ENCODE measurements at places on chromosomes 13 and 19.
A peak's percentile ranks its signal among the peaks of the same experiment; 100 is the strongest.

DNA sequence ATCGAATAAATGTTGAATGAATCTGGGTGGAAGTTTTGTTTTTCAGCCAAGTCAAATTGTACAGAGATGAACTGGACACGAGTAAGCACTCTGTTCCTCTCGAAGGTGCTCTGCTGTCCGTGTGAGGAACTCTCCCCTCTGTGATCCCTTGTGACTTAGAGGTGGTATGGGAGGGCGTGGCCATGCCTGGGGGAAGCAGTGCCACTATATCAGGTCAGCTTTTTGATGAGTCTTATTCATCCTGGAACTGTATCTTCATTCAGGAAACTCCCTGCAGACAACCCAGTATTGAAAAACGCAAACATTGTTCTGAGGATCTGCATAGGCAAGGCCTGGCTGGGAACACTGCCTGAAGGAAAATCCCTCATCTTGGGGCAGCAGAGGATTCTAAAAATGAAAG lies 45.7 kb upstream of the FLT1 start:
- no peak for DNase-seq

DNA sequence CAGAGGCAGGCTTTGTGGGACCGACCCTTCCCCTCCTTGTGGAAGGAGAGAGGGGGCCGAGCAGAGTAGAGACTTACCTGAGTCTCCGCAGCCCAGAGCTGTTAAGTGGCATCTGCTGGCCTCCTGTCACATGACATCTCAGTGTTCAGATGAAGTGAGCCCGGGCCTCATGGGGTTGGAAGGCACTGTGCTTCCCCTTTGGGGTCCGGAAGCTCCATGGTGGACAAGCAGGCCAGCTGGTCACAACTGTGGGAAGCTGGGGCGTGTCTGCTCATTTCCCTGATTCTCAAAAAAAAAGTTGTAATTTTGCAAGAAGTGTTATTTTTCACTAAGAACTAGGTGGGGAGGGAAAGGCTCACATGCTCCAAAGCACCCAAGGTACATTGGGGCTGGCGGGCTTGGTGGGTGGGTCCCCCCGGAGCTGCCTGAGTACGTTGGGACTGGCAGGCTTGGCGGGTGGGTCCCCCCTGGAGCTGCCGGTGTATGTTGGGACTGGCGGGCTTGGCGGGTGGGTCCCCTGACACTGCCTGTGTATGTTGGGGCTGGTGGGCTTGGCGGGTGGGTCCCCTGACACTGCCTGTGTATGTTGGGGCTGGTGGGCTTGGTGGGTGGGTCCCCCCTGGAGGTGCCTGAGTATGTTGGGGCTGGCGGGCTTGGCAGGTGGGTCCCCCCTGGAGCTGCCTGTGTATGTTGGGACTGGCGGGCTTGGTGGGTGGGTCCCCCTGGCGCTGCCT lies 18.2 kb upstream of the DCUN1D2 start:
- no peak for DNase-seq

DNA sequence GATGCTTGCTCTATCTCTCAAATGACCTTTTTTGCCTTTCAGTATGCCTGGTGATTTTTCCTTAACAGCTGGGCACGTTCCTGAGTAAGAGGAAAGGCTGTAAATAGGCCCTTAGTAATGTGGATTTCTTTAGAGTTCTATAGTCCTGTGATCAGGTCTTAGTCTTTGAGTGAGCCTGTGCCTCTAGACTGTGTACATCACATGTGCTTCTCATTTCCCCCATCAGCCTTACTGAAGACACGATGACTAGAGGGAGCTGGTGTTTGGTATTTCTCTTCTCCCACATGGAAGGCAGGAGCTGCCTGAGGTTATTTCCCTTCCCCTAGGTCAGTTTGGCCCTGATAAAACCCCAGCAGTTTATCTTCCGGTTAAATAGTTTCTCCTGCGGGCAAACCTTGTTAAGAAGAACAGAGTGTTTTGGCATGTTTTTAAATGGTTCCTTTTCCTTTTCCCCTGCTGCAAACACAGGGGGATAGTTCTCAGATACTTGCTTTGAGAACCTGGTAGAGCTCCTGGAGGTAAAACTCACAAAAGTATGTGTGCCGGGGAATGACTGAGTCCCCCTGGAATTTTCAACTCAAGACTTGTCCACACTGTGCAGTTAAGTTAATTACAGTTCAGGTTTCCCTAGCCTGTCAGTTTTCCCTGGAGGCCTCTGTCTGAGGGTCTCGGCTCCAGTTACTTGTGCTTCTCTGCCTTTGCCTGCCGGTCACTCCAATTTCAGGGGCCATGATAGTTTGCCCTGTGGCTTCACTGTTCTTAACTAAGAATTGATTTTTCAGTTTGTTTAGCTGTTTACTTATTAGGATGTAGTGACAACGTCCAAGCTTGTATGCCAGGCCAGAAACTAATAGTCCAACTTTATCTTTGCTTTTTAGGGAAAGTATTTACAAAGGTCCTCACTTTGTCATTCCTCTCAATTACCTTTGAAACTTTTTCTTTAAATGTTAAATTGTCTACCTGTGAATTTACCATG lies 94.4 kb downstream of the URI1 start:
- DNase-seq = no peak

DNA sequence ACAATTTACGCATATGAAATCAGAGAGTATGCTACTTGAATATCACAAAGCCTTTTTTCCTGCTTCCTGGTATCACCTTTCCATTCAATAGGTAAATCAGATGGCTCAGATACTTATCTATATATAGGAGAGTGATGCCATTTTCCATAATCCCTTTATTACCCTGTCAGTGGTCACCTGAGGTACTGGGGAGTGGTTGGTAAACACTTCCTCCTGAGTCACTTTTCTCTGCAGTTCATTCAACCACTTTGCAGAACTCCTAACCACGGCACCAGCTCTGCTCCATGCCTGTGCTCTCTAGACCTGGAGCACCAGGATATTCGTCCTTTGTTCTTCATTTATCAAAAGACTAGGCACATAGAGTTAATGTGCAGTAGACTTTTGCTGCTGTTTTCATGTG lies 748.5 kb upstream of the KLHL1 start:
- DNase-seq = no peak

DNA sequence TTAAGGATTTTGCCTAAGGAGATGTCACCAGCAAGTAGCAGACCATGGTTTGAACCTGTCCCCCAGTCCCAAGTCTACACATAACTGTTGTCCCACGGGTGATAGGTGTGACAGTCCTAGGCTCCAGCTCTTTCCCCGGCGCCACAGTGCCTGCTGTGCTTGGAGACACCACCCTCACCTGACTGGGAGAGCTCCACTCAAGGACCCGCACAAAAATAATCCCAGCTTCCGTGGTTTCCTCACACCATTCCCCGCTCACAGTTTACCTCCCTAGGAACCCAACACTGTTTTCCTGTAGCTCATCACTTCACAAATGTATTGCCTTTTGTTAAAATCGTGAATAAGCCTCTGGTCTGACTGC lies 19.8 kb upstream of the RASA3 start:
- DNase-seq = no peak

DNA sequence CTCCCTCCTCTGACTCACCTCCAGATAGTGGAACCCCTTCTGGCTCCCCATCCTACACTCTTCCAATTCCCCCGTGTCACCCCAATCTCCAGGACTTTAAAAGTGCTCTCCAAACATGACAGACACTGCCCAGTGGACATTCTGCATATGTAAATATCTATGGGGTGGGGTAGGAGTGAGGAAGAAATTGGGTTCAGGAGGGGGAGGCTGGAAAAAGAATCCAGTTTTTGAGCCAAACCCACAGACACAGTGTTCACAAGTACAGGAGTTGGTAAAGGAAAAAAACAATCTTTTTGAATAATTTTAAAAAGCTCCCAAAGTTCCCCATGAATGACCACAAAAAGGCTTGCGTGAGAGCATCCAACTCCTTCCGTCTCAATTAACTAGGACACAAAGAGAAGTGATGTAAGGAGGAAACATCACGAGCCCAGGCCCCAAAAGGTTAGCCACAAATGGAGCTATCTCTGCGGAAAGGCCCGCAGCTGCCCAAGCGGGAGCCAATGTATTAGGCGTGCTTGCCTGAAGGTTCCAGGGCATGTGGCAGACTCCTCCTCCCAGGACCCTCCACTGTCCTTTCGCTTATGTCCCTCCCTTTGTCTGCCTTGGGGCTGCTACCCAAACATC lies 18.0 kb downstream of the ZC3H4 start:
- DNase-seq = no peak

DNA sequence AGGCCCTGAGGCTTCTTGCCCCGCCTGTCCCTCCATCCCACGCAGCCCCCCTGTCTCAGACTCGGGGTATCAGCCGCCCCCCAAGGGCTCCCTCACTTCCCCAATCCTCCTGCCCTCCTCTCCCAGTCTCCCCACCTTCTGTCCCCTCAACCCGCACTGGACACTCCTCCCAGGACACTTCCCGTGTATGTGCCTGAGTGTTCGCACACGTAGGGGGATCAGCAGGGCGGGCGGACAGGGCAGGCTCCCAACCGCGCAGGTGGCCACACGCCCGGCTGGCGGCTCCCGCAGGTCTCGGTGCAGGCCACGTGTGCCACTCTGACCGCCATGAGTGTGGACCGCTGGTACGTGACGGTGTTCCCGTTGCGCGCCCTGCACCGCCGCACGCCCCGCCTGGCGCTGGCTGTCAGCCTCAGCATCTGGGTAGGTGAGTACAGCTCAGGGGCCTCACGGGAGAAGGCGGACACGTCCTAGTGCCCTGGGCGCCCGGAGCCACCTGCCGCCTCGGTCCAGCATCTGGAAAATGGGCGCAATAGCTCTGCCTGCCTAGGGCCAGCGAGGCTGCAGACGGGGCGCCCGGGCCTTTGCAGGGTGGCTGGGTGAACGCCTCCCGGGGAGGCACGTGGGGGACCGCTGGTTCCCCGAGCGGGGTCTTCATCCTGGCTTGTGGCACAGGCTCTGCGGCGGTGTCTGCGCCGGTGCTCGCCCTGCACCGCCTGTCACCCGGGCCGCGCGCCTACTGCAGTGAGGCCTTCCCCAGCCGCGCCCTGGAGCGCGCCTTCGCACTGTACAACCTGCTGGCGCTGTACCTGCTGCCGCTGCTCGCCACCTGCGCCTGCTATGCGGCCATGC lies 2.3 kb downstream of the KISS1R start:
- no peak for DNase-seq

GRCh38 chr13:99191336-99191899 lies 9.2 kb upstream of the UBAC2 start:
- DNase-seq = no peak

GRCh38 chr13:33016414-33017322 lies at the start of gene KL:
KL (plus strand) TSS chr13:33016423; CDS start chr13:33016441, 18 bp downstream.
- DNase-seq = no peak

DNA sequence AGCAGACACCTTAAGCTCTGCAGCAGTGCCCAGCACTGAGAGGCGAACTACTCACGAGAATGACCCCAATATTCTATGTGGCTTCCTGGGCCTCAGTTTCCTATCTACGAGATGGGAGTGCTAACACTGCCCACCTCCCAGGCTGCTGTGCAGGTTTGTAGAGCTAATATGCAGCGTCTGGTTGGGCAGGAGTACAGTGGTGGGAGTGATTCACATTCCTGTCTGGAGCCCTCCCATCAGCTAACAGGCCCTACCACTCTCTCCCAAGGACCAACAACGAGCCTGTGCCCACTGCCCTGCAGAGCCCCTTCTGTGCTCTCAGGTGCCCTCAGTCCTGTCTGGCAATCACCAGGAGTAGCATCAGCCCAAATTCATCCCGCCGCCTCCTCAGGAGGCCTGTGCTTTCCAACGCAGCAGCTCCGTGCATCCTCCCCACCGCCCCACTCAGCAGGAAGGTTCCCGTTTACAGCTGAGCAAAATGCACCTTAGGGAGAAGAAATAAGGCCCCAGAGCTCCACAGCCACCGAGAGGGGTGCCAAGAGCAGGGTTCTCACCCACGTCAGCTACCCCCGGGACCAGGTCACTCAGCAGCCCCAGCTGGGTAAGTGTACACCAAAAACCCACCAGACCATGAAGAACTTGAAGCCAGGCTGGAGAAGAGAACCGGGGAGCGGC lies 6.6 kb downstream of the AKT2 start:
- DNase-seq = no peak

GRCh38 chr19:35509861-35510625 lies 3.4 kb downstream of the DMKN start:
- DNase-seq = peak; percentile 65

- DNase-seq = no peak
These were observed 309.8 kb downstream of the OXGR1 start for GRCh38 chr13:96684469-96684868.

GRCh38 chr13:34779171-34779570 lies 162.9 kb upstream of the NBEA start:
- no peak for DNase-seq

GRCh38 chr13:33277946-33278345 lies 7.6 kb downstream of the STARD13 start:
- no peak for DNase-seq

- no peak for DNase-seq
These were observed 152.4 kb downstream of the LMO7 start for GRCh38 chr13:75788481-75788981.

- DNase-seq = no peak
These were observed 18.9 kb downstream of the LRRC4B start for GRCh38 chr19:50549059-50549926.

- DNase-seq = no peak
These were observed 8.1 kb upstream of the MUC16 start for GRCh38 chr19:9018163-9018875.

- peak; percentile 74 for DNase-seq
These were observed at the start of gene POLR1D for GRCh38 chr13:27621366-27622101. POLR1D (plus strand) TSS chr13:27621892; CDS start chr13:27621984, 92 bp downstream.

DNA sequence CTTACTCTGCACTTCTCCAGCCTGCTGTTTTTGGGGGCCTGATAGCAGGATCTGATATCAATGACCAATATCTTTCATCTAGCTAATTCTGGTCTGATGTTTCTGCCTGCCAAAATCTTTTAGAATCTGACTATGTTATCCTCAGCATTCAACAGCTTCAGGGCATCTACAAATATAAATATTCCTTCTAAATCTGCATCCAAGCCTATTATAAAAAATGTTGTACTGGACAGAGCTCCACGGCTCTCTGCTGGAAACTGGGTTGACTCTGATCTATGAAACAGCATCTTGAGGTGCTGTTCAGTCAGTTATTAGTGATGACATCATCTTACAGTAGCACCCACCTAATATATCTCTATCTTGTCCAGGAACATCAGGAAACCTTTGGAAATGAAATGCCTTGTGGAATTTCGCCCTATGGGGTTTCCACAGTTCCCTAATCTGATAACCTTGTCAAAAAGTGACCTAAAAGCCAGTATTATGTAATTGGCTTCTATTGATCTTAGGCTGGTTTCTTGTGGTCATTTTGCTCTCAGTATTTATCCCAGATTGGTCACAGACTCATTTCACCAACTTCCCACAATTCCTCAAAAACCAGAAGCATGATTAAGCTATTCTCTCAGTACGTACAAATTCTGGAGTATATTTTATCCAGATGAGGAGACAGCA lies 33.0 kb downstream of the ERICH6B start:
- no peak for DNase-seq

Data from T-helper 1 cell (primary cell).